Placental epithelial cell (primary cell): ENCODE measurements at places on chromosomes 3 and 15. TPM values are rescaled to one million over a fixed set of nuclear protein-coding genes. Genes with fewer than 3 reads are reported as not detected.

FHIT gene
- total RNA-seq: 2.7 and 5.1 TPM in 2 replicates

PIF1 gene
- 1.6 and 3.9 TPM in 2 replicates for total RNA-seq

GATA2 gene
- total RNA-seq: 9.4 and 19.5 TPM in 2 replicates

CYP8B1 gene
- not detected in 2 replicates for total RNA-seq

GOLGA6L7 gene
- total RNA-seq: not detected in 2 replicates

GOLGA8K gene
- total RNA-seq: 0.39 TPM in 1 of 2 replicates, not detected in the other

C3orf18 gene
- 4.3 and 7.4 TPM in 2 replicates for total RNA-seq

HEMK1 gene
- 13.0 and 16.1 TPM in 2 replicates for total RNA-seq

RASL12 gene
- not detected in 2 replicates for total RNA-seq

PLCH1 gene
- not detected in 2 replicates for total RNA-seq

TYRO3 gene
- total RNA-seq: 7.8 and 12.6 TPM in 2 replicates

IL5RA gene
- total RNA-seq: not detected in 2 replicates

INSYN1 gene
- under 0.01 and 1.6 TPM in 2 replicates for total RNA-seq

NME9 gene
- under 0.01 TPM in 1 of 2 replicates, not detected in the other for total RNA-seq

GP9 gene
- not detected in 2 replicates for total RNA-seq

ACVR2B gene
- 7.0 and 14.9 TPM in 2 replicates for total RNA-seq

BFSP2 gene
- total RNA-seq: not detected in 2 replicates

GOLGA8O gene
- total RNA-seq: 0.43 TPM in 1 of 2 replicates, not detected in the other

ITPKA gene
- total RNA-seq: under 0.01 TPM in 1 of 2 replicates, not detected in the other

HGD gene
- 0.65 TPM in 1 of 2 replicates, not detected in the other for total RNA-seq

PAQR9 gene
- not detected in 2 replicates for total RNA-seq

AGBL1 gene
- not detected in 2 replicates for total RNA-seq

IL12A gene
- under 0.01 TPM in 1 of 2 replicates, not detected in the other for total RNA-seq

TGM5 gene
- total RNA-seq: not detected in 2 replicates

IL20RB gene
- total RNA-seq: 0.54 and 1.6 TPM in 2 replicates

CCDC54 gene
- not detected in 2 replicates for total RNA-seq

IGSF10 gene
- total RNA-seq: not detected in 2 replicates
